Upper lobe of left lung (tissue), 6 donors: ENCODE measurements at places on chromosomes 2 and 18.

GRCh38 chr2:184769023-184769422 is 170.7 kb downstream of the ZNF804A start:
- DNase-seq, result no peak

DNA sequence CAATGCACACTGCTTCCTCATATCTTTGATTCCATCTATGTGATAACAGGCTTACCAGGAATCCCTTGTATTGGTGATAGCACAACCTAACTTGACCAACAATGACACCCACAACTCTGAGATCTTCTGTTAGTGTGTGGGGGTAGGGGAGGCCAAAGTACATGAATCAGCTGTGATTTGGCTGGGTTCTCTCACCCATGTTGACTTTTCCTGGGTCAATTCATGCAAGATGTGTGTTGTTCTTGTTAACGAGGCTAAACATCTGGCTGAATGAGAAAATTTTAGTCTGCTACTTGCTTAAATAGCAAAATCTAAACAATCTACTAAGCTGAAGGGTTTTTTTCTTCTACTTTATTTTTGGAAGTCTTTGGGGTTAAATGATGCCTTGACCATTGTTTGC is 341.2 kb upstream of the SLC14A2 start:
- DNase-seq, result no peak

- no peak for DNase-seq
Measured at GRCh38 chr2:48695991-48696390, 59.5 kb downstream of the LHCGR start.

GRCh38 chr2:159265171-159265576 is 21.3 kb downstream of the WDSUB1 start:
- peak; percentile 60 for DNase-seq

DNA sequence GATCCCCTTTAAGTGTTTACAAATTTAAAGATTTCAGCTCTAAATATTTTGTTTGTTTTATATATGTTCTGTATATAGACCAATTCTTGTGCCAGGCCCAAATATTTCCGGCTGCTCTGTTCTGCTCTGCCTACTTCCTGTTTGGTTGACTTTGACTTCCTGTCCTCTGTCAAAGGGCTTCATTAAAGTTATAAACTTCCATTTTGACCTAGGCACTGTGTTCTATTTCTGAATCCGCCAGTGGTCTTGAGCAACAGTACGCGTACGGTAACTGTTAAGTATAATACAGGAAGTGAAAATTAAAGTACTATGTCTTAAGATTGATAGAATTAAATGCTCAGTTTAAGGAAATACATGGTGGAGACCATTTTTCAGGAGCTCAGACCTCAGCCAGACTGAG is 13.5 kb upstream of the REL start:
- DNase-seq, result no peak

DNA sequence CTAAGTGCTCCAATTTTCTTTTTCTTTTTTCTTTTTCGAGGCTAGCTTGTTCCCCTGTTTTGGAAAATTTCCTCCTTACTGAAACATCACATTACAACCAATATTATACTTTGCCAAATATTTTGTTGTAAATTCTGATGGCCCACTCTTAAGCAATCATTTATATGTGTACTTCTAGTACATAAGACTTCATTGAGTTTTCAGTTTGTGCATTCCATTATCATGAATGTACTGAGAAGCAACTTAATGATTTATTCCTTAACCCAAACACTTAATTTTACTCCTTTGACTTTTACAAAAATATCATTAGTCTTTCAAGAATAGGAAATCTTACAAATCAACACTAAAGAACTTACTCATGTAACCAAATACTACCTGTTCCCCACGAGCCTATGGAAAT is 242.4 kb downstream of the ARHGAP15 start:
- no peak for DNase-seq

DNA sequence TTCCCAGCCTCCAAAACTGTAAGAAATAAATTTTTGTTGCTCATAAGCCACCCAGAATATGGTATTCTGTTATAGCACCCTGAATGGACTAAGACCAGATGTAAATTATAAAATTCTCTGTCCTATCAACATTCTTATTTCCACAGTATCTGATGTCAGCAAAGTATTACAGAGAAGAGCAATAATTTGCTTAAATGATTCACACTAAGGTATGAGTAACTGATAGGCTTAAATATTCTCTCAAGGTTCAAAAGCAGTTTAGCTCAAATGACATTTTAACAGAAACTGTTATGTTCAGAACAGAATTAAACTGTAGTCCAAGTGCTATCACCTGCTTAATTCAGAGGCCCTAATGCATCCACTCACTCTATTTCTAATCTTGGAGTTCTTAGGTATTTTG is 12.8 kb downstream of the SESTD1 start:
- no peak for DNase-seq

- no peak for DNase-seq
Measured at GRCh38 chr18:77071061-77071460, 61.5 kb downstream of the MBP start.

DNA sequence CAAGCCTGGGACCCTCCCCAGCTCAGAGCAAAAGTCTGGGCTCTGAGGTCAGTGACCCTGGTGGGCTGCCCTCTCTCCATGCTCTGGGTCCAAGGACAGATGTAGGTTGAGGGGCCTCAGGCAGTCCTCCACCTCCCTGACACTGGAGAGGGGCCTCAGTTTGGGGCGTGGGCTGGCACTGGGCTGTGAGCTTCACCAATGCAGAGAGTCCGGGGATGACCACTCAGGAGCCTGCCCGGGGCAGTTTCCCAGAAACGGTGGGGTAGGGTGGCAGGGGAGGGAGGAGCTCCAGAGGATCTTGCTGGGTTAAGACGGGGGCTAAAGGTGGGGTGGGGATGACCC is 40.5 kb upstream of the SMAD7 start:
- no peak for DNase-seq

- DNase-seq, result no peak
Measured at GRCh38 chr2:53512071-53512826, 255.4 kb upstream of the CHAC2 start.
